Type B pancreatic cell (in vitro differentiated cells): ENCODE measurements at places on chromosomes 3 and 15.

- peaks cover 17% of the 10 kb centered on the region for H3K27me3 ChIP-seq
- DNase-seq: no peak
- peaks cover 3% of the 10 kb centered on the region for H3K36me3 ChIP-seq
- no peak overlapping the region for H3K27ac ChIP-seq
These were observed 97.2 kb downstream of the SEMA5B start for GRCh38 chr3:122930063-122930997.

DNA sequence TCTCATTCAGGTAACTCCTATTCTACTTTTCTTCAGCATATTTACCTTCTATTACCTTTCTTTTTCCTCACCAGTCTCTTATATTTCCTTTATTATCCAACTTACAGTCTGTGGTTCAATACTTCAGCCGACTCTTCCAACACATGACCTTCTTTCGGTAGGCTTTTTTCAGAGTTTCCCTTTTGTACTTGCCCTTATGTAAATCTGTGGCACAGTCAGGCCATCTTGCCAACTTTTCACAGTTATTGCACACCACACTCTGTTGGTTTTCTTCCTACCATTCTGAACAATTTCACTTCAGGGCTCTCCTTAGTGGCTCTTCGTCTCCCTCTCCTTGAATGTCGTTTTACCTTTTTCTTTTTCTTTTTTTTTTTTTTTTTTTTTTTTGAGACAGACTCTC, 427.8 kb downstream of the LPP start:
- peaks cover 6% of the 10 kb centered on the region for H3K36me3 ChIP-seq
- DNase-seq: no peak
- no peaks in the 10 kb centered on the region for H3K27me3 ChIP-seq
- peaks cover 18% of the 10 kb centered on the region for H3K4me1 ChIP-seq

- H3K27me3 ChIP-seq: no peaks in the 10 kb centered on the region
- peaks cover 27% of the 10 kb centered on the region for H3K4me1 ChIP-seq
- peak overlapping the region; percentile 95 for H3K4me3 ChIP-seq
- no peak for DNase-seq
These were observed 1.2 kb downstream of the KPNA1 start for GRCh38 chr3:122513386-122514122.

DNA sequence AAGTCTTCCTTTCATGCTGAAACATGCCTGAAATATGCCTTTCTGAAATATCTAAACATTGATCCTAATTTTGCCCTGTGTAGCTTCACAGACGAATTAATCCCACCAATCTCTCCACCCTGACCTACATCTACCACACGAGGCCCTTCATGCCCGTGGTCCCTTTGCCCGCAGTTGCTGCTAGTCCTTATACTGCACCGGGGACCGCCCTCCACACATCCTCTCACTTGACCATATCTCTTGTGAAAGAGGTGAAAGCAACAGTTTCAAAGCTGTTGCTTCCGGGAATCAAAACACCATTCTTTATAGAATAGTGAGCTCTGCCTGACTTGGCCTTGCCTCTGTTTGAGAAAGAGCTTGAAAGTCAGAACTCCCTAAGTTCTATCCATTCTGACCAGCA, 499.5 kb downstream of the NTRK3 start:
- H3K36me3 ChIP-seq: no peaks in the 10 kb centered on the region
- H3K4me3 ChIP-seq: no peak overlapping the region
- peaks cover 6% of the 10 kb centered on the region for H3K4me1 ChIP-seq
- H3K27ac ChIP-seq: no peak overlapping the region

- peak within 1 kb of the TSS; percentile 82 for H3K27ac ChIP-seq
- H3K27me3 ChIP-seq: no peaks in the 10 kb centered on the region
- DNase-seq: peak; percentile 87
- H3K4me3 ChIP-seq: peak within 1 kb of the TSS; percentile 90
These were observed at the start of gene CSK for GRCh38 chr15:74781431-74782258. TSS of gene CSK (plus strand) at chr15:74782080. CDS start at chr15:74798298, 16,218 bp downstream.

- H3K27ac ChIP-seq: peak overlapping the region; percentile 5
- peaks cover 3% of the 10 kb centered on the region for H3K27me3 ChIP-seq
- no peak overlapping the region for H3K4me3 ChIP-seq
- no peaks in the 10 kb centered on the region for H3K36me3 ChIP-seq
- H3K4me1 ChIP-seq: peaks cover 12% of the 10 kb centered on the region
These were observed 180.7 kb downstream of the SLCO3A1 start for GRCh38 chr15:92034227-92034626.

GRCh38 chr3:182784542-182784941, 8.8 kb upstream of the ATP11B start:
- H3K27ac ChIP-seq: no peak overlapping the region
- H3K27me3 ChIP-seq: peaks cover 25% of the 10 kb centered on the region
- no peak overlapping the region for H3K4me3 ChIP-seq
- H3K36me3 ChIP-seq: no peaks in the 10 kb centered on the region
- DNase-seq: no peak

DNA sequence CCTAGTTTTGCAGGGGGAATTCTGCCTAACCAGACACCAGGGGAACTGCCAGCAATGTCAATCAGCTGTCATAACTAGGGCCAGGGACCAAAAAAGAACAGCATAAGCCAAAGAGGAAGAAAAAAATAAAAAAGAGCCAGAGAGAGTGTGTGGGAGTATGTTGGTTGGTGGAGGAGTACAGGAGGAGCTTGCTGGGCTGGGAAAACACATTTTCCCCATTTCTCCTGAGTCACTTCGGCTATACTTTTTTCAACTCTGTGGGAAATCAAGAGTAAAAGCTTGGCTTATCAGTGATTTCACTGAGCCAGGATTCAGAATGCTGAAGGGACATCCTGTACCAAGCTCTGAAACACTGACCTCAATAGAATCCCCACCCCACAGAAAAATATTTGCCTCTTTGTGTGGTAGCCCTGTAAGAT, 144.7 kb upstream of the DPH6 start:
- DNase-seq: no peak
- peak overlapping the region; percentile 3 for H3K27ac ChIP-seq
- H3K36me3 ChIP-seq: no peaks in the 10 kb centered on the region

- no peak for DNase-seq
- peaks cover 5% of the 10 kb centered on the region for H3K27me3 ChIP-seq
- H3K4me3 ChIP-seq: no peak overlapping the region
These were observed 23.5 kb upstream of the CLN6 start for GRCh38 chr15:68252925-68253534.

DNA sequence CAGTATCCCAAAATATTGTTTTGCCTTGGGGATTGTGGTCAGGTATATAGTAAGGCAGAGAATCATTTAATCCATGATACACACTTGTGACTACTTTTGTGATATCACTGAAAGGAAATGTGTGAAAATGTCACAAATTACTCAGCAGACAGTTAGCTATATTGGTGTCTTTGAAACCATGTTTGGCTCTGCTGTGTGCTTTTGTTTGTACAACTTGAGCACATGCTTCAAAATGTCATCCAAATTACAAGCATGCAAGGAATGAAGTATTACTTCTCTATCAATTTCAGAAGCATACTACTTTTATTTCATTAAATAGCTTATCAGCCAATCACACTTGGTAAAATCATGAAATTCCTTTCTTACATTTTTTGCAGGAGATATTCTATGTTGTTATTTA, 619.0 kb upstream of the AGTR1 start:
- no peak overlapping the region for H3K27ac ChIP-seq
- no peak overlapping the region for H3K4me3 ChIP-seq
- H3K4me1 ChIP-seq: peaks cover 26% of the 10 kb centered on the region
- no peak for DNase-seq
- no peaks in the 10 kb centered on the region for H3K27me3 ChIP-seq

DNA sequence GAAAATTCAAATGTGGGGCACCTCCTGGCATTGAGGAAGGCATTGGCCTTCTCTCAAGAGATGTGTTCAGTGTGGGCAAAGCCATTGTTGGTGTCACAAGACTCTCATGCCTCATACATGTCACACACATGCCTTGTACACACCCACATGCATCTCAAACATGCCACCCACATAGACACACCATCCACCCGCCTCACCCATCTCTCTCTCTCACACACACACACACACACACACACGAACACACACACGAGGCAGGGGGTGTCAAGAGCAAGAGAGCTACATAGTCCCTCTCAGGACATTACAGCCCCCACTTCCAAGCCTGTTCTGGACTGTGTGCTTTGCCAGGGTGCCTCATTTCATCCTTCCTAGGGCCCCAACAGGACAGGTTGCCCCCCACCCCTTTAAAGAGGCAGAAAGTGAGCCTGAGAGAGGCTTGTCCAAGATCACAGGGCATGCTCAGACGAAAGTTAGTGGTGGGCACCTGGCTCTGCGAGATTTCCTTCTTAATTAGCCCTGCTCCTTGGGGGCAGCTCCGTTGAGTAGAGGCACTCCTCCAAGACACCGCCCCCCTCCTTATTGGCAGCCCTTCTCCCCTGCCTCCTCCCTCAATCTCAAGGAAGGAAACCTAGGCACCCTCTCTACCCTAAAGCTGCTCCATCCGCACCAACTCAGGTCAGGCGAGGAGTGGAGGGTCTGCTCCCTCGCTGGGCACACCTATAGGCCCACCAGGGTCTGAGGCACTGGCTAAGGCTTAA, 50.5 kb upstream of the CCDC174 start:
- no peak overlapping the region for H3K27ac ChIP-seq
- H3K36me3 ChIP-seq: no peaks in the 10 kb centered on the region
- no peak for DNase-seq
- H3K27me3 ChIP-seq: peaks cover 84% of the 10 kb centered on the region

GRCh38 chr15:83104141-83104540, 3.3 kb upstream of the TM6SF1 start:
- no peaks in the 10 kb centered on the region for H3K36me3 ChIP-seq
- H3K4me1 ChIP-seq: peaks cover 5% of the 10 kb centered on the region
- peaks cover 67% of the 10 kb centered on the region for H3K27me3 ChIP-seq

DNA sequence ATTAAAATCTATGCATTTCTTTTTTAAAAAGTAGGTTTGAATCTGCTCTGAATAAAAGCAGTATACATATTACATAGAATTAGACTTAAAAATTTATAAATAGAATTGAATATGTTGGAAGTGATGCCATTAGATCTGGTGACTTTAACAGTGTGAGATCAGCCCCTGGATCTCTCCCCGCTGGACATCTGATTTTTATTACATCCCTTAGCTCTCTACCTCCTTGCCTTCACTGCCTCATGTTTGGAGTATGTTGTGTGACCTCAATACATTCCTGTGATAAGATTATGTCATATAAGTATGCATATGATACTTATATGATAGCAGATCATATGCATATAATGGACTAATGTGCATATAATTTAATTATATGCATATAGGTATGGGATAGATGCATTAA, 643.4 kb upstream of the NR2F2 start:
- peaks cover 4% of the 10 kb centered on the region for H3K36me3 ChIP-seq
- H3K27ac ChIP-seq: no peak overlapping the region
- H3K4me1 ChIP-seq: peaks cover 8% of the 10 kb centered on the region
- DNase-seq: no peak

- H3K4me3 ChIP-seq: no peak overlapping the region
- H3K4me1 ChIP-seq: peaks cover 24% of the 10 kb centered on the region
- no peaks in the 10 kb centered on the region for H3K27me3 ChIP-seq
- H3K36me3 ChIP-seq: no peaks in the 10 kb centered on the region
- no peak overlapping the region for H3K27ac ChIP-seq
These were observed 39.3 kb downstream of the FBLN2 start for GRCh38 chr3:13588221-13588701.

- H3K4me3 ChIP-seq: no peak overlapping the region
- H3K27me3 ChIP-seq: no peaks in the 10 kb centered on the region
- no peak for DNase-seq
- H3K27ac ChIP-seq: no peak overlapping the region
These were observed 105.8 kb upstream of the ETV5 start for GRCh38 chr3:186214670-186215069.

DNA sequence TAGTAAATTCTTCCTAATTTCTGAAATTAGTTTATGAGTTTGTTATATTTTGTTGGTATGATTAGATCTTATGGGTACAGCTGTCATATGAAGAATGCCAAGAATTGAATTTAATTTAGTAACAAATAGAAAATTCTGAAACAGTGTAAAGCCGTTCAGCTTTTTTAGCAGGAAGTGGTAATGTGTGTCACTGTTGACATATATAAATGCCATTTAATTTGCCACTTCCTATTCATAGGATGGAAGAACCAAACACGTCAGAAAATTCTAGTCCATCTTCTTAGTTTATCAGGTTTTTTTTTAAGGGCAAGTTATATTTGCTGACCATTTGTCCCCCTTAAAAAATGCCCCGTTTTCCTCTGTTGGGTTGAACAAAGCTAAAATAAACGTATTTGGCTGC, 43.0 kb downstream of the RAB8B start:
- H3K27ac ChIP-seq: no peak overlapping the region
- DNase-seq: no peak
- H3K4me1 ChIP-seq: peaks cover 32% of the 10 kb centered on the region
- H3K4me3 ChIP-seq: no peak overlapping the region
- no peaks in the 10 kb centered on the region for H3K27me3 ChIP-seq
- peaks cover 12% of the 10 kb centered on the region for H3K36me3 ChIP-seq

GRCh38 chr15:47332481-47332880, 384.8 kb upstream of the SEMA6D start:
- H3K36me3 ChIP-seq: no peaks in the 10 kb centered on the region
- no peak overlapping the region for H3K4me3 ChIP-seq
- peak overlapping the region; percentile 52 for H3K27ac ChIP-seq
- peaks cover 18% of the 10 kb centered on the region for H3K4me1 ChIP-seq
- H3K27me3 ChIP-seq: no peaks in the 10 kb centered on the region
- DNase-seq: no peak

GRCh38 chr15:84829428-84829827, 12.3 kb downstream of the ALPK3 start:
- DNase-seq: no peak
- H3K36me3 ChIP-seq: peaks cover 4% of the 10 kb centered on the region
- H3K4me3 ChIP-seq: no peak overlapping the region
- no peak overlapping the region for H3K27ac ChIP-seq

DNA sequence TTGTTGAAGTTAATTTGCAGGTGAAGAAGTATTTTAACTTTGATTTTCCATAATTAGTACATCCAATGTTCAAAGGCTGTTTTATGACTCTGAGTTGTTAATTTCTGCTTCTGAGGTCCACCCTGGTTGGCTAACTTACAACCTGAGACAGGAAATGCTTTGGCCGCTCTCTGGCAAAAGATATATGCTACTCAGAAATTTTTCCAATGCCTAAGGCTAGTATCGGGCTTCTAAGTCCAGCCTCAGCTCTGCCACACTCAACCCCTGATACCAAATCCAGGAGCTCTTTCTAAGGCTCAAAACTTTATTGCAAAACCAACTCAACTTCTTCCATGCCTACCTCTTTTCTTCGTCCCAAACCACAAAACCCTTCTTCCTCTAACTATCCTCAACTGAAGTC, 192.9 kb downstream of the NEK10 start:
- no peak overlapping the region for H3K27ac ChIP-seq
- no peak overlapping the region for H3K4me3 ChIP-seq
- no peaks in the 10 kb centered on the region for H3K27me3 ChIP-seq
- no peaks in the 10 kb centered on the region for H3K4me1 ChIP-seq
- no peaks in the 10 kb centered on the region for H3K36me3 ChIP-seq
